Activated naive CD4-positive, alpha-beta T cell treated with anti-CD3 and anti-CD28 coated beads, Interleukin-2, amount 10 ng/mL, durations not matched to agents 7 days and 5 days (primary cell): ENCODE measurements at places on chromosomes 7 and 10.

DNA sequence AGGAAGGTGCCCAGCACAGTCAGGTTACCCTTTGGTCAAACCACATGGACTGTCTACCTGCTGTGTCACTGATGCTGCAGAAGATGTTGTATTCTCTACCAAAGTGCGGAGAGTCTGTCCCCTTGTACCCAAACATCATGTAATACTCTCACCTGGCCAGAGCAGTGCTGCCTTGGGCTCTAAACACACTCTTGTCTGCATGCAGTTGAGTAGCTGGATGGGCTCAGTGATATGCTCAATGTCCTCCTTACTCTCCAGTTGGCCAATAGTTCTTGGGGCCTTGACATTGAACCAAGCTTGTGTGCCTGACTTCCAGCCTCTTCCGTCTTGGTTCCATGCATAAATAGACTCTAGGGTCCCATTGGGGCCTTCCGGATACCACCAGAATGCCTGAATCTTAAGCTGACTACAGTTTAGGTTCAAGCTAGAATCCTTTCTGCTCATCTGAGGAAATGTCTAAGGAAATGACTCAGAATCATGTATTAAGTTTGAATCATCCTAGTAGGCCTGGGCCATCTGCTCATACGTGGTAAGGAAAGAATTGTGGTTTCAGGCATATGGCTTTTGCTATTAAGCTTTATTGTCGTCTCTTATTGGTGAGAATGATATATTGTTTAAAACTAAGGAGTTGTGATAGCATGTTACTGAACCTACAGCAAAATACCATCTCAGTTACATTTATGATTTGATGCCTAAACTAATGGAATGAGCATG, 118.0 kb downstream of the OTUD1 start:
- DNase-seq = no peak

GRCh38 chr7:48962821-48963505, 38.6 kb downstream of the CDC14C start:
- no peak for DNase-seq

DNA sequence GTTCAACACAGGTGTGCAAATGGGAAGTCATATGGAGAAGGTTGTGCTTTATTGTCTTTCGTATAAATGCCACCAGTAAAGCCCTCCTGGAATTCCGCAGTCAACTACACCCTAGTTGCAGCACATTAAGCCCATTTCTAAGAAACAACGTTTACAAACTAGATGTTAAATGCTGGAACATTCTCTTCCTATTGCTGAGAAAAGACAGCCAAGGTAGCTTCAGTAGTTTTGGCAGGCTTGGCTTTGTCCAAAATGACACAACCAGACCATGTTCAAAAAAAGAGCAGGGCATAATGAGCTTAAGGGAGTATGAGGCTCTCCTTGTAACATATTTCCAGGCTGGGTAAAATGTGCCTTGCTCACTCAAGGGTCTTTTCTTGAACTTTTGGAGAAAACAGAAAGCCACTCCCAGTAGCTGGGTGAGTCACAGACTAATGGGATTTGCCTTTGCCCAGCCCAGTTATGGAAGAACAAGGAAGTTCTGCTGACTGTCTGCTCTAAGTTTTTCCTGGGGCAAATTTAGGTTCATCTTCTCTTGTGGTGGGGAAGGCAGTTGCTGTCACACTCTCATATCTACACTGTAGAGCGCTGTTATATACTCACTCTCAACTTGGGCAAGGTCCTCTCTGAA, 238.7 kb downstream of the PLXNA4 start:
- DNase-seq = no peak

DNA sequence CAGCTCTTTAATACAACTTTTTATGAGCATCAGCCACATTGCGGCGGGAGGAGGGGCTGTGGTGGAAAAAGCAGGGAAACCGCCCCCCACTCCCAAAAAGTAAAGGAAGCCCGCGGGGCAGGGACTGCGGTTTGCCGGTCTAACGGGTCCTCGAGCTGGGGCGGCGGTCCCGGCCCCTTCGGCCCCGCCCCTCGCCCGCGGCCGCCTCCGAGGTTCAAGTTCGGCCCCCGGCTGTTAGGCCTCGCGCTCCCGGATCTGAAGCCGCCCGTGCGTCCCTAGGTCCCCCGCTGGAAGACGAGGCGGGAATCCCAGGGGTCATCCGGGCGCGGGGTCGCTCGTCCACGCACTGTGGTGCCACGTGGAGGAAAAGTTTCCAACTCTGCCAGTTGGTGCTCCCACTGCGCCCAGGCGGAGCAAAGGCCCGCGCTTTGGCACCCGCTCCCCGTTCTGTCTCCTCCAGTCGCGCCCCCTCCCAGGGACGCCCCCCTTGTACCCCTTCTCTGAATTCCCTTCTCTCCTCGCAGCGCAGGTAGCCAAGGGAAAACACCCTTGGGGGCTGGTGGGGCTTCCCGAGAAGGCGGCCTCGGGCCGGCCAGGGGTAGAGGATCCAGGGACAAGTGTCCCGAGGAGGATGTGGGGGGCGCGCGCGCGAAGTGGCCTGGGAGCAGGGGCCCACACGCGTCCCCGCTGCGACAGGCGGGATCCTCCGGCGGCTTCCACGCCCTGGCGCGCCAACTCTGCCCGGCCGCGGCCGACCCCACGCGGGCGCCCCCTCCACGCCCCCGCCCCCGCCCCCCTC, 798 bp upstream of the AUTS2 start:
- DNase-seq = no peak

DNA sequence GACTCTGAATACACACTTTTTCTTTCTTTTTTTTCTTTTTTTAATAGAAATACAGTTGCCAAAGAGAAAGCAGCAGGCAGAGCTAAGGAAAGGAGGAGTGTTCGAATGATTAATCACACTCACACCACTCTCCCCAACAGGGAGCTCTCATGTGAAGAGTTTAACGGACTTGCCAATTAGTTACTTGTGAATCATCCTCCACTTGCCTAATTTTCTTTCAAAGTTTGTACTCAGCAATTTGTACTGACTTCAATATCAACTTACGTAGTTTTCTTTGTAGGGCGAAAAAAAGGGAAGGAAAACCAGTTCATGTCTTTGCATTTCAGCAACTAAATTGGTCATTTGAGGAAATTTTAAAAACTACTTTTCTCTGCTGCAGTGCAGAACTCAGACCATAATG, 109.2 kb downstream of the PIP4K2A start:
- no peak for DNase-seq

- DNase-seq = no peak
Observed at GRCh38 chr7:15176089-15176488, 273.5 kb upstream of the DGKB start.

DNA sequence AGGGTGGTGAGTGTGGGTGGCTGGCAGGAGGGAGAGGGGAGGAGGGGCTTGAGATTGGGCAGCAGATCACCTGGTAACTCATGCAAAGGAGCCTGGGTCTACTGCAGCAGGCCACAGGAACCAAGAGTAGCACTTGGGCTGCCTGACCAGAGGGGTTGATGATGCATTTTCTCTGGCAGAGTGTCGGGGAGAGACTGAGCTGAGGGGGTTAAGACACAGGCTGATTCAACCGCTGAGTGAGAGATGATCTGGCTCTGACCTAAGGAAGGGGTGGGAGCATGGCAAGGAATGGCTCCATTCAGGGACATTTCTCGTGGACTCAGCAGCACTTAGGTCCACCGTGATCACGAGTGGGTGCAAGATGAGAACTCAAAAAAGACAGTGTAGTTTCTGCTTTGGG, 115.5 kb upstream of the STK17A start:
- no peak for DNase-seq

DNA sequence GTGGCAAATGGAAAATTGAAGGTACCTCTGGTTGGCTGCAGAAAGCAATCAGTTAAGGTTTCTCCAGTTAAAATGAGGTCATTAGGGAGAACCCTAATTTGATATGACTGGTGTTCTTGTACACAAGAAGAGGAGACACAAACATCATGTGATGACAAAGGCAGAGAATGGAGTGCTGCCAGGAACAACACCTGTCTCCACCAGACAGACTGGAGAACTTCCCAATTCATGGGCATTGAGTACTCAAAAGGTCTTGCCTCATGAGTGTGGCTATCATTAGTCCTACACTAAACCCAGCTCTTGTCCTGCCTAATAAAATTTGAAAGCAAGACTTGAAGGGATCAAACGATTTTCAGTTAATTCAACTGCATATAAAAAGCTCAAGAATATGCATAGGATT, 152.6 kb downstream of the PTPN20 start:
- no peak for DNase-seq

GRCh38 chr7:115007751-115008150, 85.9 kb downstream of the MDFIC start:
- no peak for DNase-seq

DNA sequence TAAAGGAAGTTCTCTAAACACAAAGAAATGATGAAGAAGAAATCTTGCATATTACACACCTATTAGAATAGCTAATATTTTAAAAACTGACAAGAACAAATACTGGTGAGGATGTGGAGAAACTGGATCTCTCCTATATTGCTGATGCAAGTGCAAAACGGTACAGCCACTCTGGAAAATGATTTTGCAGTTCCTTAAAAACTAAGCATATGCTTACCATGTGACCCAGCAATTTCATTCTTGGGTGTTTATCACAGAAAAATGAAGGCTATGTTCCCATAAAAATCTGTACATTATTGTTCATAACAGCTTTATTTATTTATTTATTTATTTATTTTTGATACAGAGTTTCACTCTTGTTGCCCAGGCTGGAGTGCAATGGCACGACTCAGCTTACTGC, 14.9 kb upstream of the PLEKHA1 start:
- DNase-seq = no peak
